ENCODE measurements at places on chromosomes 4 and X. TPM values are rescaled to one million over a fixed set of nuclear protein-coding genes. Genes with fewer than 3 reads are reported as not detected.

- DNase-seq = no peak
Observed at GRCh38 chrX:41336447-41336846, 2.5 kb downstream of the DDX3X start.

- DNase-seq = no peak
Observed at GRCh38 chr4:127120441-127121090, 512.2 kb upstream of the INTU start.

Gene GABRG1
- total RNA-seq = not detected

DNA sequence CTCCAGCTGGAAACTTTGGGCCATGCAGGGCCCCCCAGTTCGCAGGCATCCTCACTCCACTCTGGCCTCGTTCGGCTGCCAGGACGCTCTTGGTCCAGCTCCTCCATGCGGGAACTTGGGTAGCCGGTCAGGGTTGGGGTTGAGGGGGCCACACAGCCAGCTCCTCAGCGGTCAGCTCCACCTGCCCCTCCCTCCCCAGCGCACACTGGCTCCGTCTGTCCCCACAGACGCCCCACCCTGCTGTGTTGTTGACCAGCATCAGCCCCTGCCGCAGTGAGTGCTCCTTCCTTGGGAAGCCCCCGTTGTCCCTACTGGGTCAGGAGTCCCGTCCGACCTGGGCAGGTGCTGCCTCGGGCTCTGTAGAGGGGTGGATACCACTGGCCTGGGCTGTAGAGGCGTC is 5.8 kb downstream of the FGFRL1 start:
- DNase-seq = no peak

Gene REELD1
- not detected for total RNA-seq

- DNase-seq = no peak
Observed at GRCh38 chrX:114071412-114071811, 512.5 kb upstream of the HTR2C start.

- DNase-seq = no peak
Observed at GRCh38 chrX:12947545-12948235, 27.2 kb upstream of the TMSB4X start.

DNA sequence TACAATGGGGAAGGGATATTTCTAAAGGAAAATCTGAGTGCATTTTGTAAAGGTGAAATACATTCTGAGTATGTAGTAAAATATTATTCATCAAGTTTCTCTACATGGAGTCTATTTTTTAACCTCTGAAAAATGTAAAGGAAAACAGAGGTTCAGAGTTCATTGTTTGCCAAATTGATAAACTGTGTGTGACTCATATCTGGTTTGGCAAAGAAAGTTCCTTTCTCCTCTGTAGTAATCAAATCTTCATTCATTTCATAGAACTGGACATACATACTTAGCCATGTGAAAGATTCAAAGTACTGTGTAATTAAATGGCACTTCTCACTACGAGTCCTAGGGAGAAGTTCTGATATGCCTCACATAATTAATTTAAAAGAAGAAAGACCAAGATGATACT is 61.6 kb downstream of the HPGD start:
- no peak for DNase-seq

DNA sequence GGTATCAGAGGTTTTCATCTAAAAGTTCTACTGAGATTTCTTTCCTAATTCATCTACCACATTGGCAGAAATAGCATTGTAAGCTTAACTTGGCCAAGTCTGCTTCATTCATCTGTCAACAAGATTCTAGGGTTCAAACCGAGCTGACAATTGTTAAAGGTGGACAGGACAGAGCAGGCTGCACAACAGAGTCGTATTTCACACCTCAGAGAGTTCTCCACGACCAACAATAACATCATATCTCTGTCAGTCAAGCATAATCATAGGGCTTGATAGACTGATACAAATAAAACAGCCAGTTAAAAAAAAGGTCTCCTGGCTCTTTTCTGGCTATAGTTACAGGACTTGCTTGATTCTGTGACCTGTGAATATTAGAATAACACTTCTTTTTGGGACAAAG is 259.2 kb downstream of the COL25A1 start:
- DNase-seq = no peak

Gene MAP7D2
- total RNA-seq = 0.17 TPM

DNA sequence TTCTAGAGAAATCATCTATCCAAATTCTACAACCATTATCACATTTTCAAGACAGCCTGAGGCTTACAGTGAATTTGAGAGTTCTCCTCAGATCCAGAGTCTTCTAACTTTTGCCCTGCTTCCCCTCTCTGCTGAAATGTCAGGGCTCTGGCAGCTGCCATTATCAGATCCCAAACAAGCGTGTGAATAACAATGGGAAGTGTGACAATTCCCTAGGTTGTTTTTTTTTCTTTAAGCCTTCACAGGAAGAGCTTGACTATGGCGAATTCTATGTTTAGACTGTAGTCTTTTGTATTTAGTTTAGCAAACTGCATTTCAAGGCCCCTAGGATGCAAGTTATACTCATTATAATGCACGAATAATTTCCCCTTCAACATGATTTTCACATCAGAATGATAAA is 61.3 kb upstream of the KDR start:
- no peak for DNase-seq

- no peak for DNase-seq
Observed at GRCh38 chrX:86047936-86048280, 550 bp upstream of the CHM start.

DNA sequence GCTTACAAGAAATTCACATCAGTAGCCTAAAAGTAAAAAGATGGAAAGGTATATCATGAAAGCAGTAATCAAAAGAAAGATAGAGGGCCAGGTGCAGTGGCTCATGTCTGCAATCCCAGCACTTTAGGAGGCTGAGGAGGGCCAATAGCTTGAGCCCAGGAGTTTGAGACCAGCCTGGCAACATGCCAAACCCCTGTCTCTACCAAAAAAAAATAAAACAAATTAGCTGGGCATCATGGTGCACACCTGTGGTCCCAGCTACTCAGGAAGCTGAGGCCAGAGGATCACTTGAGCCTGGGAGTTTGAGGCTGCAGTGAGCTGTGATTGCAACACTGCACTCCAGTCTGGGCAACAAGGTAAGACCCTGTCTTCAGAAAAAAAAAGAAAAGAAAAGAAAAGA is 55.5 kb downstream of the GSPT2 start:
- DNase-seq = no peak

Gene TLR7
- 0.31 TPM for total RNA-seq

GRCh38 chrX:3345281-3346191 is 916 bp downstream of the MXRA5 start:
- no peak for DNase-seq

DNA sequence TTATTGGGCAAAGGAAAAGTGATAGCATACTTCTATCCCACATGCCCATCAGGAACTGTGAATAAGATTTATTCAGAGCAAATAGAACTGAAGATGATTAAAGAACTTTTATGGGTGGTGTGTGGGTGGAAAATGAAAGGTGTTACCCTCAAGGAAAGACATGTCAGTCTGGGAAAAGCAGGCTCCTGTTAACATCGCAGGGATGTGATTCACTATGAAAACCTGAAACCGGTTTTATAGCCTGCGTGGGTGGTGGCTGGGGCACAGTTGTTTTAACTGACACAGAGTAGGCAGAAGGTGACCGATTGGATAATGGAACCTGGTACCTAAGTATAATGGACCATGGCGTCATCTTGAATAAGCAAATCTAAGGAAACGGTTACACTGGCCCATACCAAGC is 61.3 kb upstream of the CASK start:
- DNase-seq = no peak

DNA sequence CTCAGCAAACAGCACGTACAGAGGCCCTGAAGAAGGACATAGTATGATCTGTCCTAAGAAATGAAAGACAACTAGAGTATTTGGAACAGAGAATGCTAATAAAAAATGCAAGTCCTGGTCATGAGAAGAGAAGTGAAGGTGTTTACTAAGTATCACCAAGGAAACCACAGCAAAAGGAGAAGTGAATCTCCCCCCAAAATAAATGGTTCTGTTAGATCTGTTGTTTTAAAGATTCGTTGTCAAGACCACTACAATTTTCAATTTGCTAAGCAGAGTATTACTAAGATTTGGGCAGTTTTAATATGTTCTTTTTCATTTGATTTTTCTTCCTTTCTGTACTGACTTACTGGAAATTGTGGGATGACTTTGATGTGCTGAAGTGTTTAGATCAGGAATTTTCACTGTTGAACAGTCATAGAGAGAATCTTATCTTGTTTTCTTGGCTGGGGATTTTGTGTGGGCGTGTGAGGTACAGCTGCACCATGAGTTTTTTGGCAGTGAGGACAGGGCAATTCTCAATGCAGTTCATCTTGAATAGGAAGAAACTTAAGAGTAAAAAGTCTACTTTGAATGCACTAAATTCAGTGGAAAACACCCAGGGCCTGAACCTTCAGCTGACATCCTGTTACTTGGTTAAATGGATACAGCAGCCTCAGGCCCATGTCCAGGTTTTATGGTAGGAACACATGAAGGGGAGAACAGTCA is 132.2 kb downstream of the STIM2 start:
- no peak for DNase-seq

- no peak for DNase-seq
Observed at GRCh38 chrX:70354716-70355115, 64.8 kb downstream of the KIF4A start.

Gene RS1
- not detected for total RNA-seq

Gene RNF175
- total RNA-seq = not detected

Gene ZNF330
- 36.0 TPM for total RNA-seq

Data from natural killer cell treated with Interleukin-12 subunit alpha and Interleukin-12 subunit beta and Interleukin-15 and Interleukin-18, amount 100 ng/mL, for 72 hours (primary cell).